ENCODE measurements at places on chromosomes 4 and X.

GRCh38 chrX:50697691-50698090, 116.3 kb downstream of the SHROOM4 start:
- no peak for DNase-seq

- DNase-seq = no peak
Measured at GRCh38 chrX:110315551-110315950, 2.3 kb downstream of the AMMECR1 start.

DNA sequence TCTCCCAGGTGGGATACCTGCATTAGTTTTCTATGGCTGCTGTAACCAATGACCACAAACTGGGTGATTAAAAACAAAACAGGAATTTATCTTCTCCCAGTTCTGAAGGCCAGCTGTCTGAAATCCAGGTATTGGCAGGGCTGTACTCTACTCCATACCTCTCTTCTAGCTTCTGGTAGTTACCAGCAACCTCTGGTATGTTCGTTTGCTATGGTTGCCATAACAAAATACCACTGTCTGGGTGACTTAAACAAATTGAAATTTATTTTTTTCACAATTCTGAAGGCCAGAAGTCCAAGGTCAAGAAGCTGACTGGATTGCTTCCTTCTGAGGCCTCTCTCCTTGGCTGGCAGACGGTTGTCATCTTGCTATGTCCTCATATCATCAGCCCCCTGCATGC, 642.1 kb upstream of the TENM3 start:
- no peak for DNase-seq

- DNase-seq = no peak
Measured at GRCh38 chr4:122815248-122815647, 11.4 kb upstream of the FGF2 start.

DNA sequence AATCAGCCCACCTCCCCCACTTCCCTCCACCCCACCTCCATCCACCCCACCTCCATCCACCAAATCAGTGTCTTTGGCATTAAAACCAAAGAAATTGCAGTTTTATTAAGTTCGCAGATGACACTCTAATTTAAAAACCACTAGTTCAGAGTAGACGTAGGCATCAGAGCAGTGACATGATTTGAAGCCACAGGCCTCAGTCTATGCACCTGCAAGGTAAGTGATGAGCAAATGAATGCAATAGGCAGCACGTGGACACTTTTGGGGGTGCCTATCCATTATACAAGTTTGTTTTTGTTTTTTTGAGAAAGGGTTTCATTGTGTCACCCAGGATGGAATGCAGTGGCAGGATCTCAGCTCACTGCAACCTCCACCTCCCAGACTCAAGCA, 88.0 kb upstream of the TRIM2 start:
- DNase-seq = no peak

- no peak for DNase-seq
Measured at GRCh38 chr4:127145006-127145540, 487.7 kb upstream of the INTU start.

DNA sequence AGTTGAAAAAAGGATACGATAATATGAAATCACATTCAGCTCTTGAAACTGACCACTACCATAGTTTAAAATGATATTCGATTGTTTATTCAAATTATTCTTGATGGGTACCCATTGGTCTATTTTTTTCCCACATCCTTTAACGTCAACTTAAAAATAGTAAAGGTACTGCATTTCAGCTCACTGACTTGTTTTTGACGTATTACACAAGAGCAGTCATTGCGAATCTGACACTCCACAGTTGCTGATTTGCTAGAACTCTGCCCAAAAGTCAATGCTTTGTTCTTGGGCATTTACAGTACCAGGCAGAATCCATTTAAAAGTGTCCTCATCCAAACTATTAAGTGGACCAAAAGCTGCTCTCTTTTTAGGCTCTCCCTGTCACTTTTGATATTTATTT, 1.2 kb upstream of the PDS5A start:
- no peak for DNase-seq
